Pancreas (tissue), 10 donors: ENCODE measurements at places on chromosomes 2 and 18. TPM values are rescaled to one million over a fixed set of nuclear protein-coding genes. Genes with fewer than 3 reads are reported as not detected.

Gene ASB18
- total RNA-seq: not detected

Gene GYPC
- 13.0 TPM for total RNA-seq

Gene SPEG
- 4.6 TPM for total RNA-seq

Gene IGFBP2
- 163 TPM for total RNA-seq

Gene ELOA2
- total RNA-seq: not detected

Gene CTLA4
- not detected for total RNA-seq

Gene PASK
- total RNA-seq: 12.3 TPM

Gene UGT1A8
- total RNA-seq: 0.12 TPM

Gene DNER
- total RNA-seq: 0.70 TPM

Gene ARMC9
- total RNA-seq: 8.6 TPM

Gene SERPINB5
- not detected for total RNA-seq

Gene PID1
- total RNA-seq: 13.5 TPM

Gene SFT2D3
- 3.4 TPM for total RNA-seq

Gene TPO
- not detected for total RNA-seq

Gene GATA6
- total RNA-seq: 26.3 TPM

Gene PROC
- 0.86 TPM for total RNA-seq

Gene MAL
- 0.55 TPM for total RNA-seq

Gene DGUOK
- 16.6 TPM for total RNA-seq

Gene TMEM198
- total RNA-seq: 3.7 TPM

Gene TCF7L1
- 1.5 TPM for total RNA-seq

Gene TMEM200C
- total RNA-seq: under 0.01 TPM

Gene C1GALT1C1L
- total RNA-seq: 0.55 TPM

Gene ADD2
- total RNA-seq: 3.8 TPM

Gene INPP5D
- 3.5 TPM for total RNA-seq
